Pons (tissue), 1 donor: ENCODE measurements at places on chromosomes 6 and 20.
A peak's percentile ranks its signal among the peaks of the same experiment; 100 is the strongest.

GRCh38 chr20:44745598-44746366, at the start of gene KCNK15:
TSS of gene KCNK15 (plus strand) at chr20:44745865. CDS start at chr20:44745911, 46 bp downstream.
- DNase-seq = no peak

DNA sequence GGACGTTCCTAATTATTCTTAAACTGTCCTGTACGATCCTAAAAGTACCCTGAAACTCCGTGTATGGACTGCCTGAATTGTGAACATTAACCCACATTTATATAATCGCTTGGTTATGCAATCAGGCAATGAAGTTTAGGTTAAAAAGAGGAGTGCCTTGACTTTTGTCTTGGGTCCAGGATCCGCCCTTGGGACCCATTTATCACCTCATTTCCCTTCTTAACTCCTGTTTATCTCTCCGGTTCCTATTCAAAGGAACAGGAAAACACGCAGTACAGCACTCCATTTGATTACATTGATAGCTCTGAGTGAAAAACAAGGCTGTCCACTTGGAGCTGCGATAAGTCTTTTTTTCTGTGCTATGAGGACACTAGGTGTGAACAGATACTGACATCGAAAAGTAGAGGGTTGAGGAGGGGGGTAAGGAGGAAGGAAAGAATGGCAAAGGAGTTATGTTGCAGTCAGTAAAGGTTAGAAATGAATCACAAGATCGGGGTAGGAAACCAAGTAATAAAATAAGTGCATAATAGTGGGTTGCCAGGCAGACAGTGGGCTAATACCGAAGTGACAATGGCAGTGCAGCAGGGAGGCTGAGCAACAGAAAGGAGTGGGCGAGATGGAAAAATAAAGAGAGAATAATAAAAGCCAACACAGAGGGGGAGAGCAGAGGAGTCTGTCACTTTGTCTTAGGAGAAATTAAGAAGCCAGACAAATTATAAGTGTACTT, 15.9 kb upstream of the PCK1 start:
- peak; percentile 5 for DNase-seq

DNA sequence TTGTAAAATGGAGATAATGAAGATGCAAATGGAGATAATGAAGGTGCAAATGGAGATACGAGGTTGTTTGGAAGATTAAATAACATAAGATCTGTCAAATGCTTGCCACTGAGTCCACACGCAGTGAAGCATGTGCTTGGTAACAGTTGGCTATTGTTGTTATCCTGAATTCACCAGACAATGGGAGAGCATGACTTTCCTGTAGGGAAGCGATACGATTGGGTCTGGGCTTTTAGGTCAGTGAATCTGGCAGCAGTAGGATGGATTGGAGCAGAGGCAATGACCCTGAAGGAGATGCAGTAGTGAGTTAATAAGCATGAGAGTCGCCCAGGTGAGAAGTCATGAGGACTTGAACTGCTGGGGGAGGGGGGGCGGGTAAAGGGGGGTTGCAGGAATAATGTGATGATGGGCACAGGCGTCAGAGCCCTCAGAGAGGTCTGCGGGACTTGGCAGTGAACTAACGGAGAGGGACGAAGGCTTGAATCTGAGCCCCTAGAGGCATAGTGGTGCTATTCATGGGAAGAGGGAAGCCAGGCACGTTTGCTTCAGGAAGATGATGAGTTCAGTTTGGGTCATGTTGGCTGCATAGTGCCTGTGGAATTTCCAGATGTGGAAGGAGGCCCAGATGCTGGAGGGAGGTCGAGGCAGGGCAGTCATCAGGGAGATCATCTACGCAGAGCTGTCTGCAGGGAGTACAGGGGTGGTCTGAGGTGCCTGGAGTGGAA, 55.4 kb downstream of the ZDHHC14 start:
- peak; percentile 94 for DNase-seq

- no peak for DNase-seq
These were observed 20.7 kb upstream of the PKHD1 start for GRCh38 chr6:52108128-52108527.

- DNase-seq = no peak
These were observed 49.0 kb downstream of the TMEM170B start for GRCh38 chr6:11586536-11586935.

DNA sequence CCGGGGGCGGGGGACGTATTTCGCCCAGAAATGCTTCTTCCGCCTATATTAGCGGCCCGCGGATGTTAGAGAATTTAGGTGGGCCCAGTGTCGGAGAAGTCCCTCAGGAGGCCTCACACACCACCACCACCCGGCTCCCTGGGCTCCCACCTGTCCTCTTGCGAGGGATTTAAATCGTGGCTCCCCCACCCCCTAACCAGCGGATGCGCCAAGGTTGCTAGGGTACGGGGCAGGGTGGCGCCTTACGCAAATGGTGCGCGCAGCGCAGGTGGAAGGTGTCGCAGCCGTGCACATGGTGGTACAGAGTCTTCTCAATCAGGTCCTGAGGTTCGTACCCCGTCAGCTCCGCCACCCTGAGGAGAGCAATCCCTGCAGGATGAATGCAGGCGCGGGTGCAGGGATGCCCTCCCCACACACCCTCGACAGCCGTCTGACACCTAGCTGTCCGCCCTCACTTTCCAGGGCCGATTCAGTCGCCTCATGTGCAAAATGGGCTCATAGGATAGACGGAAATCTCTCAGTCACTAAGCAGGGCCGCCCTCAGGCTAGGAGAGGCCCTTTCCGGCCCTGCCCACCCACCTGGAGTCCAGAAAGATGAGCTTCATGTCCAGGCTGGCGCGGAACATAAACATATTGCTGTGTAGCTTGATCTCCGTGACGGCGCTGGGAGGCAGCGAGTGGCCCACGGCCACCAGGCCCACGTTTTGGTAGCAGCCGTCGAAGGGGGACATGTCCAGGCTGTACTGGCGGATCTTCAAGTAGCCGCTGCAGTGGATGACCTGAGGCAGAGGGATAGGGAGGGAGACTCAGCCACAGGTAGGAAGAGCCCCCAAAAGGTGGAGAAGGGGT, 16.6 kb downstream of the SIM1 start:
- DNase-seq = no peak

GRCh38 chr20:58712151-58712791, 19.7 kb downstream of the NPEPL1 start:
- no peak for DNase-seq

DNA sequence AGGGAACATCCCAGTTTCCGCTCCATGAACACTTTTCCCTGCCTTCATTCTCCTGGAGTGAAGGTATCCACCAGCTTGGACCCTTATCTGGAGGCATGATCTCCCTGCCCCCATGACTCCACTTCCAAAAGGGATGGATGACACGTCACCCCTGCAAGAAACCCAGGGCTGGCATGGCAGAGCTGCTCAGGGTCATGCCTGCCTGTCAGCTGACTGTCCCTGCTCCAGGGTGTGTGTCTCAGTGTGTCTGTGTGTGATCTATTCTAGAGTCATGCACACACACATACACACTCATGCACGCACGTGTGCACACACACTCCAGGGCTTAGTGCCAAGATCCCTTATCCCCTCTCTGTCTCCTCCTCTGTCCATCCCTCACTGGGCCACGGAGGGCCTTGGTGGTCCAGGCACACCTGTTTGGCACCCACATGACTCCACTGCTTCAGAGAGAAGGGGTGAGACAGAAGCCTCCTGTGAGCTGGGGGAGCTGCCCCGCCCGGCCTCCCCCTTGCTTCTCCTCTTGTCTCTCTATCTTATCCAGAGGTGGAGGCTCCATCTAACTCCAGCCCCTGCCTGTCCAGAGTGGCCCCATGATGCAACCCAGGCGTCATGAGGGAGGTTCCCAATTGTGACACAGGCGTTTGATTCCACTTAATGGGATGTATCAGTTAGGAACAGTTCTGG, 290.9 kb downstream of the CDC5L start:
- DNase-seq = no peak

- no peak for DNase-seq
These were observed 318.4 kb upstream of the MOCS1 start for GRCh38 chr6:40252531-40253258.

GRCh38 chr20:25025091-25025861, 32.7 kb downstream of the ACSS1 start:
- DNase-seq = no peak

DNA sequence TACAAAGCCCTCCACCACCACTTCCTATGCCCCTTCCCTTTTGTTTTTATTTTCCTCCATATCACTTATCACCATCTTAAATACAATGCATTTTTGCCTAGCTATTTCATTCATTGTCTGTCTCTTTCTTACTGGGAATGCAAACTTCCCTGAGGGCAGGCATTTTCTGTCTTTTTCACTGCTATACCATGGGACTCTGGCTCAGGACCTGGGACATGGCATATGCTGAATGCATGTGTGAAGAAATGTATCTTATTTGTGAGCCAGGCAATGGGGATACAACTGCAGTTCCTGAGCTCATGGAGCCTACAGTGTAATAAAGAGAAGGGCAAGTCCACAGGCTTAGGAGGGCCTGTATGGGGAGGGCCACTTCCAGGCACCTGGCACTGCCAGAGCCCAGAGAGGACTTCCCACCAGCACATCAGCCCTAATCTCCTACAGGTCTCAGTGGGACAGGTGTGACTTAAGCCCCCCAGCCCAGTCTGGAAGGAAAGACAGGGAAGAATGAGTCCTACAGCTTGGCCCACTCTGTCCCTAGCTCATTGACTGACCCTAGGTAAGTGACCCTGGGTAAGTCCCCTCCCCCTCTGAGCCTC, 43.2 kb downstream of the TFEB start:
- peak; percentile 20 for DNase-seq

- DNase-seq = no peak
These were observed 89.2 kb downstream of the RPP40 start for GRCh38 chr6:4914420-4915159.

GRCh38 chr20:14696478-14696877, 359.1 kb upstream of the FLRT3 start:
- no peak for DNase-seq

DNA sequence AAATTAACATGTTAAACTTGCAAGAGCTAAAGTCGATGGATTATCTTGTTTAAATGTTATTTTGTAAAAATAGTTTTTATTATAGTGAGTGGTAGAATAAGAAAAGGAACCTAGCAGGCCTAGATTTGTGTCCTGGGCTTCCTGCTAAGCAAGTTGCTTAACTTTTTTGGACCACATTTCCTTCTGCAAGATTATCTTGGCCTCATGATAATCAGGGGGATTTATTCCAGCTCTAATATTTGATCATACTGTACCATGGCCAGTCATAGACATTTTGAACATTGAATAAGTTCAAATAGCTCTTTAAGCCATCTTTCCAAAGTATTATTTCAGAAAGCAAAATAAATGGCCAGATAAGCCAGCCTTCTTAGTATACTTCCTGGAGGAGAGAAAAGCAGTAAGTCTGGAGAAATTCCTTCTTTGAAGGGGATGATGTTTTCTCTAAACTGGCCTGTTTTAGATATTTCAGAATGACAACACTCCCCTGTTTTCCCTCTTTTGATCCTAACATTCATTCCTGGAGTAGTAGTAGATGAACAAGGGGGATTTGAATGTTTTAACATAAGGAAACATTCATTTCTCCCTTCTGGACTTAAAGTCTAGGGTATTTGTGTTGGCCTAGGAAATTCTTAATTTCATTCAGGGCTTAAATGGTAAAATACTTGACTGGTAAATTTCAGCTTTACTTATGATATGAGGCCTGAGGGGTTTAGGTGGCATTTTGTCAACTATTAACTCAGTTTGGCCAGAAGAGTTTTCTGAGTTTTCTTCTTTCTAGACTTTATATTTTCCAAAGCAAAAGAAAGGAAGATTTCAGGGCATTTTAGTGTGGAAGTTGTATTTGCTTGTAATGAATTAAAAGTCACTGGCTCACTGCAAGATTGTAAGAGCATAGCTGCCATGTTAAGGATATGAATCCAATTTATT, 108.8 kb upstream of the SCGN start:
- DNase-seq = no peak

DNA sequence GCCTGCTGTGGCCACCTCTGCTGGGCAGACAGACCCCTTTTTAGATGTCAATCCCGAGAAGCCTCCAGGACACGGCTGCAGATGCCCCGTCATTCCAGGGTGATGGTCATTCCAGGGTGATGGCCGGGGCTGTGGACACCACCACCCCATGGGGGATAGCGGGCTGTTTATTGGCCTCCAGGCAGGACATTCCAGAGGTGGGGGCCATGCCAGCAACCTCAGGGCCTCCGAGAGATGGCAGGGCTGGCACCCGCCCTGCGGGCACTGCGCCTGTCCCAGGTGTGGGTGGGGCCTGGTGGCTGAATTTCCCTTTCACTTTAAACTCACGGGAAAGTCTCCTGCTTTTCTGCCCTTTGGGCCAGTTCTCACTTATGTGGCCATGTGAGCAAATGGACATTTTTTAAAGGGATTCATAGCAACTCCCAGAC, 14.5 kb downstream of the COL9A3 start:
- no peak for DNase-seq

GRCh38 chr6:17059850-17060249, 42.0 kb upstream of the STMND1 start:
- DNase-seq = no peak

DNA sequence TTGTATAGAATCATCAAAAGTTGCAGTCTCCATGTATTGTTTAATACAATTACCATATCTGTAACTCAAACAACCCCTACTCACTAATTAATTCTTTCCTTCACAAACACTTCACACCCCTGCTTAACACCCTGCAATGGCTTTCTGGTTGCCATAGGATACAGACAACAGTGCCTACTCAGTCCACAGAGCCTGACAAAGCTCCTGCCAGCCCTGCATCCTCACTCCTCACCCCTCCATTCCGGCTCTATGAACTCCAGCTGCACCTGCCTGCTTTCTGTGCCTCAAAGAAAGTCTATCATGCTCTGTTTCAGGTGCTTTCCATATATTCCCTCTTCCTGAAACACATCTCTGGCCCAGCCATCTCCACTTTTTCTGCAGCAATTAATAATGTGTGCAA, 253.4 kb downstream of the HACE1 start:
- no peak for DNase-seq

- DNase-seq = no peak
These were observed 607.4 kb downstream of the MAFB start for GRCh38 chr20:40081653-40082052.

GRCh38 chr6:90219209-90219985, 77.2 kb downstream of the BACH2 start:
- DNase-seq = peak; percentile 70

DNA sequence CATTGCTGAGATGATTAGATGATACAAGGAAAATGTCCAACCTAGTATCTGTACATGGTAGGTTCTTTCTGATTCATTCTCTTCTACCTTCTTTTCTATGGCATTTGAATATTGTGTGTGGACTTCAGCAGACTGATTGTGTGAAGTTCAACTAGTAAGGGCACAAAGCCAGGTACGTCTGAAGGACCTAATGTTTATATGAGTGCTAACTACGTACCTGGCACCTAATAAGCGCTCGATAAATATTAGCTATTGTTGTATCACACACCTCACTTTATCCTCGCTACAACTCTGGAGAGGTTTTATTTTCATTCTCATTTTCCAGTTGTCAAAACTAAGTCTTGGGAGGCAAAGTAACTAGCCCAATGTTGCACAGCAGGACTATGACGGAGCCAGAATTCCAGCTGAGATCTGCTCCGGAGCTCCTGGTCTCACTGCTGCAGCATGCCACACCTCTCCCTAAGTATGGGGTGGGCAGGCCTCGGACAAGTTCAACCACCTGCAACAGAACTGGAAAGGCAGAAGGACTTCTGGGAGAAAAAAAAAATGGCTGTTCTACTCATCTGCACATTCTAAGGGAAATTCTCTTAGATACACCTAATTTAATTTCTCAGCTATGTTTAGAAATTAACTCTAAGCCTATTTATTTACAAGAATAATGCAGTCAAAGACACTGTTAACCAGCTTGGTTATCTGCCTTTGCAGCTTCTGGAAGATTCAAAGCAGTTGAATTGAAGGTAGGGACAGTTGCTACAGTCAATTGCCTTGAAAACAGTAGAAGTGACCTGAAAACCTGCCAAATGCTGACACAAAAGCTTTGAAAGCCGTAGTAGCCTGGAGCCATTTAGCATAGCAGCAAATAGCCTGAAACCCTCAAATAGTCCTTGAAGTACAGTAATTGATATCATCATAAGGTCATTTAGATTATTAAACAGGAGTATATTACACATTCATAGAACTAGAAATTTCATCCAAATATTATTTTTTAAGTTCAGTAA, 165.0 kb downstream of the PDE7B start:
- DNase-seq = no peak
